ENCODE measurements at places on chromosomes 1 and 21. TPM values are rescaled to one million over a fixed set of nuclear protein-coding genes. Genes with fewer than 3 reads are reported as not detected.

KIF26B gene
- total RNA-seq = 2.6 TPM

LGALS8 gene
- total RNA-seq = 23.5 TPM

FAM151A gene
- total RNA-seq = not detected

FAM163A gene
- total RNA-seq = not detected

SLC2A5 gene
- 0.51 TPM for total RNA-seq

FCRL5 gene
- not detected for total RNA-seq

IQGAP3 gene
- total RNA-seq = 71.4 TPM

NFASC gene
- not detected for total RNA-seq

GPR52 gene
- total RNA-seq = not detected

PLA2G2F gene
- not detected for total RNA-seq

PADI4 gene
- not detected for total RNA-seq

KIF17 gene
- 0.81 TPM for total RNA-seq

PAQR6 gene
- 0.49 TPM for total RNA-seq

RBP7 gene
- total RNA-seq = 5.4 TPM

ARHGEF16 gene
- 8.6 TPM for total RNA-seq

CACNA1E gene
- not detected for total RNA-seq

TDRD10 gene
- not detected for total RNA-seq

TLCD4 gene
- 2.0 TPM for total RNA-seq

PTGS2 gene
- 0.38 TPM for total RNA-seq

PGLYRP3 gene
- total RNA-seq = not detected

CNTN2 gene
- not detected for total RNA-seq

DEGS1 gene
- total RNA-seq = 109 TPM

PRAMEF4 gene
- not detected for total RNA-seq

S100PBP gene
- 11.7 TPM for total RNA-seq

GBP6 gene
- total RNA-seq = not detected

SMCP gene
- total RNA-seq = not detected

ST6GALNAC5 gene
- total RNA-seq = 5.6 TPM

NUP210L gene
- total RNA-seq = not detected

PLEKHM2 gene
- total RNA-seq = 56.1 TPM

FCGR2B gene
- total RNA-seq = not detected

GNL2 gene
- total RNA-seq = 27.5 TPM

RPTN gene
- not detected for total RNA-seq

CLDN17 gene
- total RNA-seq = not detected

IVL gene
- not detected for total RNA-seq

MRPS21 gene
- 37.9 TPM for total RNA-seq

FCRL2 gene
- total RNA-seq = not detected

DMBX1 gene
- not detected for total RNA-seq

MX2 gene
- 0.38 TPM for total RNA-seq

Measured in mesangial cell (primary cell).